H7 (cell line): ENCODE measurements at places on chromosomes 16 and 17. TPM values are rescaled to one million over a fixed set of nuclear protein-coding genes. Genes with fewer than 3 reads are reported as not detected.
A peak's percentile ranks its signal among the peaks of the same experiment; 100 is the strongest.

DNA sequence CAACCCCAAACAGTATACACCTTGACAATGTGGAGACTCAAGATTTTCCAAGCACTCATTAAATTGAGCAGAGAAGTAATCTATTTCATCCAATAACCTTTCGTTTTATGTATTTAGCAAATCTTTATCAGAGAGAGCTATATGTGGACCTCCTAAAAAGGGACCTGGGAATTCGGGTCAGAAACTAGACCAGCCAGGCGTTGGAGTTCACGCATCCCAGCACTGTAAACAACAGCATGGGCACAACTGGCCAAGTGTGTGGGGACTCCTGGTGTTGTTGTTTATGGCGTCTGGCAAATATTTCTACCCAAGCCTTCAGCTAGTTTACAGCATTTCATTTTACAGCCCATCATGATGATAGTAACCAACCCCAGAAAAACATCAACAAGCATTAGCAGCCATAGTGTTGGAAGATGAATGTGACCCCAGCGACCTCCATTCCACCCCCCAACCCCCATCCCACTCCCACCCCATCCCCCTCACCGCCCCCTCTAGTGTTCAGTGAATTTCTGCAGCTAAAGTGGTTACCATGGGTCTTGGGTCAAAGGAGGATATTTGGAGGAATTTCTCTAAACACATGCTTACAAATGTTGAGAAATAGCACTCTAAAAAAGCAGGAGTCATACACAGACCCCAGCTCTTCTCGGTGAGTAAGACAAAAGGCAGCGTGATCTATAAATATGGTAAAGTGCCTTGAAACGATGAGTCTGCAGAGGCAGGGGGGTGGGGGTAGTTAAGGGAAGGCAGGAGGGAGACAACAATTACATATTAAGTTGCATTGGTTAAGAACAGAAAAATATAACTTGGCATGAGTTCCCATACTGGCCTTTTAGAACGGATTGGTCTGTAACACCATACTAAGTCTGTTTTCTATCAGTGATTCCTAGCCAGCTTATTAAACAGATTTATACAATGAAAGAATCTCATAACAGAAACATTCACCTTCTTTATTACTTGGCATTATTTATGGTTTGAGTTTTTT lies 91.4 kb upstream of the TBX2 start:
- peak; percentile 69 for DNase-seq

DNA sequence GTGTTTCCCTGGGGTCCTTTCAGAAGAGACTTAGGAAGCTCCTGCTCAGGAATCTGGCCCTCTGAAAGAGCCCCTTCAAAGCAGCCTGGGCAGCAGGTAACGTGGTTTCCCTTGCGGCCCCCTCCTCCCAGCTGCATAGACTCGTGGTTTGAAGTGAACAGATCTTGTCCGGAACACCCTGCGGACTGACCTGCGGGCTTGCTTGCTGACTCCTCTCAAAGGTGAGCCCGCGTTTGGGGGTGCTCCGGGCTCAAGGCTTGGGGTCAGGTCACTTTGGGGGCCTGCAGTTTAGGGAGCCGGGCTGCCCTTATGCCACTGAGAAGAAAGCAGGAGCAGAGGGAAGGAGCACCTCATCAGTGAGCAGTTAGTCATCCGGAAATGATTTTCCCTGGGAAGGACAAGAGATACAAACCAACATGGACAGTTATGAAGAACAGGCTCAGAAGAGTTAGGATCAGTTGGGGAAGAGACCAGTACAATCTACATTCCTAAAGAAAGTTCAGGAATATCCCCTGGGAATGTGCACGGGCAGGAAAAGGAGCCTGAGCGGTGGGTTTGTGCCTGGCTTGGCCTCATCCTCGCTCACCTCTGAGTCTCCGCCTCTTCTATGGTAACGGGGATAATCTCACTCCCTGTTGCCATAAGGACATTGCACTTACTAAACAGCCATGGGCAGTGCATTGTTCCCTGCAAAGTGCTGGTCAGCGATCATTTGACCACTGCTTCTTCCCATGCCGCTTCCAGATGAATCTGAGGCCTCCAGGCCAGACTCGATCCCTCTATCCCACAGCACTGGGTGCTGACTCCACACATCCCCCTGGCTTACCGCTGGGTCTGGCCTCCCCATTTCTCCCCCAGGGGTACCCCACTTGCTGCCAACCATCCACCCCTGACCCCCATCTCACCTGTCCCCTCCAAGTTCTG lies 10.0 kb downstream of the LDHD start:
- peak; percentile 29 for DNase-seq

DNA sequence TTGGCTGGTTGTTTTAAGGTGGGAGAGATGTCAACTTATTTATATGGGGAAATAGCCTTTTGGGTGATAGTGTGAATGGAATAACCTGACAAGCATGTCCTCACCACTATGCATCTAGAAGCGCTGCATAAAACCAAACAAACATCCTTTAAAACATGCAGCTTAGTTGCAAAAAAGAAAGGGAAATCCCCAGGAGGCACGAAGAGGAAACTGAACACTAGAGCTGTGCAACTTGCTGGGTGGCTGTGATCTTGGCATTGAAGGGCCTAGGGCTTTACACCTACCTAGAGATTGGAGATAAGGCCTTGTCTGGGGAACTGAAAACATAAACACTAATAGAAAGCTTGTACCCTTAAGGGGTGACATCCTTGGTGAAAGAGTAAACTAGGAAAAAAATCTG lies 7.3 kb downstream of the C16orf54 start:
- no peak for DNase-seq

SLC6A2 gene
- 0.18 and 0.21 TPM in 2 replicates for total RNA-seq

MARCHF10 gene
- 0.03 and 0.41 TPM in 2 replicates for total RNA-seq

KLHL10 gene
- total RNA-seq, result 0.10 and 1.1 TPM in 2 replicates

DNA sequence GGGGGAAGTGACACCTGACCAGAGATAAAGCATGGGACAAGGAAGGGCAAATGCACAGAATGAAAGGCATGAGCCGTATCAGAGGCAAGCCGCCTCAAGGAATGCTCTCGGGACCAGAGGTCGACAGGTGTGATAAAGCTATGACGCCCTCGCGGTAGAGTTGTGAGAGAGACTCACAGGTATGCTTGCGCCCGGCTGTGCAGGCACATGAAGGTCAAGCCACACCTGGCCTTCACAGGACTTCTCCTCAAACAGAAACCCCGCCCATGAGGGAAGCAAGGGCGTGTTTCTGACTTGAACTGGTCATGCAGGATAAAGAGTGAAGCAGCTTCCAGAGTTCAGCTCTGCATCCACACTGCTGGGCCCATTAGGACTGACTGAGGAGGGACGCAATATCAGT lies 7.8 kb downstream of the NCBP3 start:
- DNase-seq, result no peak

GRCh38 chr17:50689956-50690886 lies 17.5 kb downstream of the ANKRD40 start:
- peak; percentile 75 for DNase-seq

DNA sequence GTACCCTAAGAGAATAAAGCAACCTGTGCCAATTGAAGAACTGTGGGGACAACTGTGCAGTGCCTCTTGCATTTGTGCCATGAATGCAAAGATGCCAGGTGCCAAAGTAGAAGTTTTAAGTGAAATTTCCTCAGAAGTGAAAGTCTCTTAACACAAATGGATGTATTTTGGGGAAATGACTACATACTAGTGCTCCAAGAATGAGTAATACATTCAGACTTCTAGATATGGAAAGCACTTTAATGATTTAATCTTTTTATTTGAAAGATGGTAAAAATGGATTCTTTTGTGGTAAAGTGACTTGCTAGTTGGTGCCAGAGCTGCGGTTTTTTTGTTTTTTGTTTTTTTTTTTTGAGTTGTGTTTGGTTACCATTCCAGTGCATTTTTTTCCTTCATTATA lies 15.0 kb downstream of the UTP18 start:
- DNase-seq, result no peak

DNA sequence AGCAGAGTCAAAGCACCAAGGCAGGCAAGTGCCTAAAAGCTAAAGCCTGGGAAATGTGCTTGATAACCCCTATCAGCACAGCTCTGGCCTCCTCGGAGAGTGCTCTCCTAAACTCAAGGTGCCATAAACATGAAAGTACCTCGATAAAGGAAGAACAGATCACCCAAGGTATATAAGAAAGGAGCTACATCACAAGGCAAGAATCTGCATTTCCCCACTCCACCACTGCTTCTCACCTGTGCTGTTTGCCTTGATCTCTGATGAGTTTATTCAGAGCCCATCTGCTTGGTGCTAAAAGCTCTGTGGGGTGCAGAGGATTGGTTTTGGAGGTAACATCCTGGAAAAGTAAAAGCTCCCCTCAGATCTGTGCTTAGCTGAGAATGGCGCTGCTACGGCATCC lies 449.5 kb upstream of the CDH5 start:
- peak; percentile 17 for DNase-seq

CACNG4 gene
- 1.1 and 1.3 TPM in 2 replicates for total RNA-seq

GRCh38 chr16:50323335-50324011 lies 45.3 kb downstream of the BRD7 start:
- no peak for DNase-seq

DNA sequence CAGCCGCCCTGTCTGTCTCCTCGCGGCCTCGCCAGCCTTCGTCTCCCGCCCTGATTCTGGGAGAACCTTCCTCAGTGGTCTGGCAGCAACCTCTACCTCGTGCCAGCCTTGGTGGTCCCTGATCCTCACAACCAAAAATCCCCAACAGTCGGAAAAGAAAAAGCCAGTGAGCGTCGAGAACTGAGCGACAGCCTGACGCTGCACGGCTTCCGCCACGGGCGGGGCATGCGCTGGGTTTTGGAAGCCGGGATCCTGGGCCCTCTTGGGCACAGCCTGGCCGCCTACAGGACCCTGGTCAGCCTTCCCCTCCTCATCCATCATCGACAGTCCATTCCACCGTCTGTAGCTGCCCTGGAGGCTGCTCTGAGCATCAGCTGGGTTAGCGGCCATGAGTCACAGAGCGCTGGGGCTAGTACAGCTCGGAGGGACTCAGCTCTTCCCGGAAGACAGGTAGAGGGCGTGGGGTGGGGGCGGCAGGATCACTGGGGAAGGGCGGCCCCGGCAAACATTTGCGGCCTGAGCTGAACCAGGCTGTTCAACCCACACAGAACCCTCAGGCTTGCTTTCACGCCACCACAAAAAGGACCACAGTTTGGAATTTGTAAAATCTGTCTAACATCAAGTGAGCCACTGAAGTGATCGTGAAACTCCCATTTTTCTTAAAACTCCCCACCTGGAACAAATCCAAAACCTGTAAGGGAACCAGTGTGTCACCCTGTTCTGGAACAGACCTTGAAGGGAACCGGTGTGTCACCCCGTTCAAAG lies 55.4 kb upstream of the DOC2B start:
- DNase-seq, result peak; percentile 69

DNA sequence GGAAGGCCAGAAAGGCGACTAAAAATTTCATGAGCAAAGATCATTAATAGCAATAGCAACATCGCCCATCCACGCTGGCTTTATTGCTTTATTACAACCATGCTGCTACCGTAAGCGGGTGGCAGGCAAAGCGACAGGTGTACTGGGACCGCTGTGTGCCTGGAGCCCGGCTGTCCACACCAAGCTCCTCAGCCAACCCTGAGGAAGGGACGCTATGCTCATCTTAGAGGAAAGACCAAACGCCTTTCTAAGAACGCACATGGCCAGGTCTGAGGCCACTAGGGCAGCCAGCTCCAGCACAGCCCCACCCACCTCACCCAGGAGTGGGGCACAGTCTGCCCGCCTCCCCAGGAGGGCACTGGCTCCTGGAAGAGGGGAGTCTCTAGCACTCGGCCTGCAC lies 28.0 kb downstream of the PEMT start:
- DNase-seq, result no peak

PERCC1 gene
- not detected in 2 replicates for total RNA-seq

DNA sequence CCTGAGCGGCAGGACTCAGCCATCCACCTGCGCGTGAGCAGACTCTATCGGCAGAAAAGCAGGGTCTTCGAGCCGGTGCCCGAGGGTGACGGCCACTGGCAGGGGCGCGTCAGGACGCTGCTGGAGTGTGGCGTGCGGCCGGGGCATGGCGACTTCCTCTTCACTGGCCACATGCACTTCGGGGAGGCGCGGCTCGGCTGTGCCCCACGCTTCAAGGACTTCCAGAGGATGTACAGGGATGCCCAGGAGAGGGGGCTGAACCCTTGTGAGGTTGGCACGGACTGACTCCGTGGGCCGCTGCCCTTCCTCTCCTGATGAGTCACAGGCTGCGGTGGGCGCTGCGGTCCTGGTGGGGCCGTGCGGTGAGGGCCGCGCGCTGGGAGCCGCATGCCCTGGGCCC lies 14.9 kb downstream of the METRNL start:
- DNase-seq, result no peak

DNA sequence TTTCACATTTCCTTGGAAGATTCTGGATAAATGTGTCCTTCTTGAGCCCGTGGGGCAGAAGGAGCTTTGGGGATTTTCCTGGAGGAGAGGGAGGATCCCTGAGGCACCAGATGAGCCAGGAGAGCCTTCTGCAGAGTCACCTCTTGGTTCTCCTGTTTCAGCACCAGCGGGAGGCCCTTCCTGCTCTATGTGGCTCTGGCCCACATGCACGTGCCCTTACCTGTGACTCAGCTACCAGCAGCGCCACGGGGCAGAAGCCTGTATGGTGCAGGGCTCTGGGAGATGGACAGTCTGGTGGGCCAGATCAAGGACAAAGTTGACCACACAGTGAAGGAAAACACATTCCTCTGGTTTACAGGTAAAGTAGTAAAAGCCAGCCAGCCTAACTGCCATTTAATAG lies 77.1 kb downstream of the ARSG start:
- no peak for DNase-seq

- no peak for DNase-seq
Measured at GRCh38 chr16:82892324-82892723, 265.6 kb downstream of the CDH13 start.
